Erythroblast (primary cell): ENCODE measurements at places on chromosomes 3 and 15.

GRCh38 chr3:132606085-132606484 is 9.0 kb downstream of the ACKR4 start:
- no peak for DNase-seq

DNA sequence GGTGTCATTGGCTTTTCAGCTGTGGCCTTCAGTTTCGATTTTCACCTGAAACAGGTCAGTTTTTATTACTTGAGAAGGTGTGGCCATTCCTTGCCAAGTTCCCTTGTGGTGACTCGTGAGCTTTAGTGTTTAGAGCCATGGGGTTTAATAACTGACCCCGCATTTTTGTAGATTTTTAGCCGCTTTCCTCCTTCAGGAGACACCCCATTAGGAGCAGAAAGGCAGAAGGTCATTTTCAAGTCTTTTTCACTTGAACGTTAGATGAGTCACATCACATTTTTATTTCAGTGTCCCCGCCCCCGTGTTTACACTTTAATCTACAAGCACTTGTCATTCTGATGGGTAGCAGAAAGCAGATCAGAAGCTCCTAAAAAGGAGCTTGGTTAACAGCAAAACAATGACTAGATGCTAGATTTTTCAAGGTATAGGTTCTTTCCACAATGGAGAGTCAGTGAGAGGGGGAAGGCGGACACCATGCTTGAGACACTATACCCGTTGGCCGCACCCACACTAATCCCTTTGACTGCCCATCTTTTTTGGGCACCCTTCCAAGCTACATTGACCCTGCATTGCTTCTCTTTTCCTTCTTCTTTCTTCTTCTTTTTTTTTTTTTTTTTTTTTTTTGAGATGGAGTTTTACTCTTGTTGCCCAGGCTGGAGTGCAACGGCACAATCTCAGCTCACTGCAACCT is 132.7 kb downstream of the GHSR start:
- no peak for DNase-seq

- DNase-seq, result no peak
Observed at GRCh38 chr3:17913359-17913758, 170.9 kb upstream of the TBC1D5 start.

- DNase-seq, result peak; percentile 73
Observed at GRCh38 chr3:173066044-173067004, 74.7 kb downstream of the SPATA16 start.

DNA sequence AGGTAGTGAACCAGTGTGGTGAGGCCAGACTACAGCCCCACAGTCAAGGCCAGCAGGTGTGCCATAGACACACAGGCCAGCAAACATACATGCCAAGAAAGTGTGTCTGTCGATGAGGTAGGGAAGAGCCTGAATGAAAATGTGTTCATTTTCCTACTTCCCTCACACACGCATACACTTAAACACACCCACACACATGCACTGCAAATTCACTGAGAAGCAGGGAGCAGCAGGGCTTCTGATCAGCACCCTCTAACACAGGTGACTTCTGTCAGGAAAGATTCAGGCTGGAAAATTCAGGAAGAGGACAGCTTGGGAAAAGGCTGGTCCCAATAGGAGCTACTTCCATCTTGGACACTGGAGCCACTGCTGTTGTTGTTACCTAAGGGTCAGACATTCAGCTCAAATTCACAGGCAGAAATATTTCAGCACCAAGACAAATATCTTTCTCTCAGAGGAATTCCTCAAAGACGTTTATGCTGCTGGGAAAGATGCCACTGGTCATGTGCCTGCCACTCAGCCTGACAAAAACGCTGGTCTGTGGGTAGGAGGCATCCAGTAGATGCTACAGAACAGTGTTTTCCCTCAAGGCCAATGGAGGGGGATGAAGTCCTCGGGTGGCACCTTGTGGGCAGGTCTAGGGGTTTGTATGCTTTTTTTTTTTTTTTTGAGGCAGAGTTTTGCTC is 40.9 kb upstream of the LARS2 start:
- DNase-seq, result no peak

- DNase-seq, result no peak
Observed at GRCh38 chr3:116067326-116067725, 378.0 kb downstream of the LSAMP start.

- DNase-seq, result no peak
Observed at GRCh38 chr15:25239471-25240345, 199.1 kb downstream of the UBE3A start.

DNA sequence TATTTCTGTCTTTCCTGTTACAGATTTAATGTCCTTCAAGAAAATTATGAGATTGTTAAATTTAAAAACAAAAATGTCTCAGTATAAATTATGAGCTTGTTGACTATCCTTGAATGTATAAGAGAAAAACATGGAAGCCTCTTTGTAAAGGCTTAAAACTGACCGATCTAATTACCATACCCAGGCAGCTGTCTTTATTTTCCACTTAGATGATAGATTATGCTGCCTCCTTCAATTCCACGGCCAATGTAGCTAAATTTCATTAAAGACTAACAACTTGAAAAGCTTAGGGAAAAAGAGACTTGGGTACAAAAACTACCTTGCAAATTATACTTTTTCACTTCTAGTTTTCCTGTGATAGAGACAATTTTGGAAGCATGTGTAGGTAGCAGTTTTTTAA is 88.3 kb downstream of the ATP10A start:
- no peak for DNase-seq

DNA sequence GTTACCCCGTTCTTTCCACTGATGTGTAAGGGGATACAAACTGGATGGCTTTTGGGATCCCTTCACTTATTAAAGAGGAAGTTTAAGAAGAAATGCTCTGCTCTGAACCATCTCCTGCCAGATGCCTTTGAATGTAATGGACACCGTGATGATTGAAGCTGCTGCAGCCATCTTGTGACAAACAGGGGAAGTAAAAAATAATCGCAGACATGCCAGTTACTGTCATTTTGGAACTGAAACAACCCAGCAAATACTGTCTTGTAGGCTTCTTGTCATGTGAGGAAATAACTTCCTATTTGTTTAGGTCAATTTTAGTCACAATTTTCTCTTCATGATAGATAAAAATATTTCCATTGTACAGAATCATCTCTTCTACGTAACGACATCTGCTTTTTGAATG is 224.0 kb downstream of the CHL1 start:
- no peak for DNase-seq

- DNase-seq, result peak; percentile 50
Observed at GRCh38 chr15:49521802-49522201, 98.8 kb downstream of the FGF7 start.

- DNase-seq, result no peak
Observed at GRCh38 chr15:25624504-25625177, 185.8 kb upstream of the UBE3A start.

GRCh38 chr3:99901200-99901926 is 83.7 kb downstream of the CMSS1 start:
- DNase-seq, result no peak

DNA sequence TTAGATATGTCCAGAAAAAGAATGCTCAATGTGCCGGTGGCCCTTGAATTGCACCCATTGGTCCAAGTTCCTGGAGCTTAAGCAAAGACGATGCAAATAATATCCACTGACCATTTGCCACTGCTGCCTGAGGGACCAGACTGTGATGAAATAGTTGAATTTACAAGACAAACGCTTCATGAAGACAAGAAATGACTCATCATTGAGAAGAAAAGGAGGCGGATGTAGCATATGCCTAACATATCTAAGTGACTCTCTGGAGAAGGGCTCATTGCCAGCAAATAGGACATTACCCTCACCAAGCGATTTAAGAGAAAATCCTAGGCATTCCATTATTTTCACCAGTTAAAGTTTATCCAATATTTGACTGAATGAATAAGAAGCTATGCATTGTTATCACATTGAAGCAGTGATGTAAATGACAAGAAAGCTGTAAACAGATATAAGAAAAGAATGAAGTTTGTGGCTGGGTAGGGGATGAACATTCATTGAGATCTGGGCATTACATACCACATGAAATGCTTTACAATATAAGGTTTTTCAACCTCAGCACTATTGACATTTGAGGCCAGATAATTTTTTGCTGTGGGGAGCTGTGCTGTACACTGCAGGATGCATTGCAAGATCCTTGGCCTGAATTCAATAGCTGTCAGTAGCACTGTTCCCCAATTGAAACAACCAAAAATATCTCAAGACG is 48.9 kb upstream of the CPNE4 start:
- DNase-seq, result no peak

DNA sequence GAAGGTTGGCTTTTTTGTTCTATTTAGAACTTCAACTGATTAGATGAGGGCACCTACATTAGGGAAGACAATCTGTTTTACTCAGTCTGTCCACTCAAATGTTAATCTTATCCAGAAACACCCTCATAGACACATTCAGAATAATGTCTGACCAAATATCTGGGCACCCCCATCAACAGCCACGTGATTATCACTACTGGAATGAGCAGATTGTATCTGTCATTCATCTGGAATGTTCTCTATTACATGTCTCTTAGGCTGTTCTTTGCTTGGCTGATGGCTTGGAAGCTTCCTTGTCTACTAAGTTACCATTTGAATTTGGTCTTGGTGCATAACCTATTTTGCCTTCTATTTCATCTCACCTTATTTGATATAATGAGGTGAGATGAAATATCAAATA is 15.7 kb upstream of the LRRC58 start:
- DNase-seq, result no peak

GRCh38 chr3:128383316-128384235 is 83.1 kb downstream of the DNAJB8 start:
- peak; percentile 89 for DNase-seq

DNA sequence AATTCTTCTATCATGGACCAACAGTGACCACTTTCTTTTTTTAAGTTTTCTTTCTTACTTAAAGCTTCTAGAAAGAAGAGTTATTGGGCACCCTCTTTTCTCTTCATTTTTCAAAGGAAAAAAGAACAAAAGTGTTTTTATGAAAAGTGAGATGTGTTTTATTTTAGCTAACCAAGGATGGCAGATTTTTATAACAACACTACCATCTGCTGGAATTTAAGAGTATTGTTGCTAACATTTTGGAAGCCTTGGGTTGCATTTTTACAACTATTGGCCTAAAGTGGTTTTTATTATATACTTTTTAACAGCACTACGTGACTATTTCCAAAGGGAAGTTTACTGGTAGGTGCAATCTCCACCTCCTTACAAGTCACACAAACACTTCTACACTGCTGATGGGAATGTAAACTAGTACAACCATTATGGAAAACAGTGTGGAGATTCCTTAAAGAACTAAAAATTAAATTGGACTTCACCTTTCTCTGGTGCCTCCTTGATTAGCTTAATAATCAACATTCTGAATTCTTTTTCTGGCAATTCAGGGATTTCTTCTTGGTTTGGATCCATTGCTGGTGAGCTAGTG is 237.7 kb upstream of the AGTR1 start:
- DNase-seq, result peak; percentile 4

DNA sequence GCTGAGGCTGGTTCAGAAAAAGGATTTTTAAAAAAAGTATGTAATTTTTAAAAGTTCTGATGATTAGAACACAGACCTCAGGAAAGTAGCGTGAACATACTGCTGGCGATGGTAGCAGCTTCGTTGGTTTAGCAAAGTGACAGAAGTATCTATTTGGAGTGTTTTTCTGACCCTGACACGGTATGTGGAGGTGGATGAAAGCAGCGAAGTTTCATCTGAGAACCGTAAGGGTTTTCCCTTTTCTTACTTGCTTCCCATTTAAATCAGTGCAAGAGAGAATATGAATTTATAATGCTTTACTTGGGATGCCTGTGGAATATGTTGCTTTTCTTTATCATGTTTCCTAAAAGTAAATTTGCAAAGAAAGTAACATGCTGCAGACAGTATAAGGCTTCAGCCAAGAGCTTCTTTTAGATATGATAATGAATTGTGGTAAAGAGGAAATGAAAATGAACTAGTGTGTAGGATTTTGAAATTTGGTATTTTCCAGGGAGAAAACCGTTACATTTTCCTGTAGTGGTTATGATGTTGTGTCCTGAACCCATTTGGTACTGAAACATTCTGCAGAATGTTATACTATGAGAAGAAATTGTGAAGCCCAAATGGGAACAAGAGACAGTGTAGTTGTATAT is 3.9 kb downstream of the CHST2 start:
- DNase-seq, result no peak

GRCh38 chr3:113873293-113873692 is 34.7 kb downstream of the GRAMD1C start:
- no peak for DNase-seq

- no peak for DNase-seq
Observed at GRCh38 chr3:104901396-104901795, 465.3 kb upstream of the ALCAM start.

DNA sequence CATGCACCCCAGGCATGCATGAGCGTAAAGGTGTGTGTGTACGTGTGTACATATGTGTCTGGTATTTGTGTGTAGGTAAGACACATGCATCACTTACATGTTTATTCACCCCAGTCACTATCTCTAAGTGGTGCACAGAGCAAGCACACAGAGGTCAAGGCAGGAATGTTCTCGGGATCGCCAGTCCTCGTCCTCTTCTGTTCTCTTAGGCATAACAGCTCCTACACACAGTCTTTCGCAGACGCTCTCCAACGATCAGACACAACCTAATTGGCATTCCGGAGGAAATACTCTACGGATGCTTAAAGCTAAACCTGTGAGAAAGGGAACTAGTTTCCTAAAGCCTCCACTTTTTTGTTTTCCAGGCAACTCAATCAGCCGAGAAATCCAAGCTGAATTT is 95.9 kb downstream of the ADAMTS17 start:
- DNase-seq, result no peak

DNA sequence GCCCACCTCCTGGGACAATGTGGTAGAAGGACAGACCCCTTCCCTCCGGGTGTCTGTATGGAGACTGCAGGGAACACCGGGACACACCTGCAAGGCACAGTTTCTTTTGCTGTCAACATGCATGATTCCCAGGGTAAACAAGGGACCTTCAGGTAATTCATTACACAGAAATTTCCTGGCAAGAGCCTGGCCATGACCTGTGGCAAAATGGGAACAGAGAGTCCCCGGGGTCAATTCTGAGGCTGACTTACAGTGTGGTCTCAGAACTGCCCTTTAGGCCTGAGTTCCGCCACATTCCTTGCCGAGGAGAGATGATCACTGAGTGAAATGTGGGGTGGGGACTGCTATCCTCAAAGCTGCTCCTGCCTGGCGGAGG is 6.3 kb downstream of the STARD5 start:
- no peak for DNase-seq

- no peak for DNase-seq
Observed at GRCh38 chr3:71857956-71858355, 73.0 kb upstream of the PROK2 start.

DNA sequence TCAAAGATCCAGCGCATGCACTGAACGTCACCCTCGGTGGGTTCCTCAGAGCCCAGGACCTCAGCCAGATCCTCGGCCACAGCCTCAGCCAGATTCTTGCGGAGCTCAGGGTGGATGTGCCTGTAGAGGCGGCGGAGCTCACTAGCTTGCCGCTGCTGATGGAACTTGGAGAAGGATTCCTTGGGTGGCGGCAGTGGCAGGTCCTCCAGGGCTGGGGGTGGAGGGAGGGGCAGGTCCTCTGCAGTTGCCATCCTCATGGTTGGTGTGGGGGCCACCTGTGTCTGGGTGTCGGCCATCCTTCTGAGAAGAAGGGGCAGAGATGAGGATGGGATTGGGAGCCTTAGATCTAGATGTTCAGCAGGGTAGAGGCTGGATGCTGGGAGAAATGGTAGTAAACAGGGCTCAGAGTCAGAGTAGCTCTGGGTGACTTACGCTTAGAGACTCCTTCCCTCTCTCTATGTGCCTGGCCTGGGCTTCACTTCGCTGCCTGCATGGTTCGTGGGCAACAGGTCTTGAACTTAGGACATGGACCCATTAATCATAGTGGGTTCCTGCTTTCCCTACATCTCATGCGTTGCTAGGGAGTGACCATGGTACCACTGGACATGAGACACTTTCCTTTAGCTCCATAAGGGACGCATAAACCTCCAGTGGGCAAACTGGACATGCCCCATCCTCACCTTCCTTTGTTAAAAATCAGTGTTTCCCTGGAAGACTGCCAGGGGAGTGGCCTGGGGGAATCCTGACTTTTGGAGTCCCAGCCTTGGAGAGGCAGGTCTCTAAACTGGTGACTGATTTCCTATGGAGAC is 3.0 kb downstream of the XIRP1 start:
- no peak for DNase-seq
